ENCODE measurements at places on chromosomes 2 and 18. TPM values are rescaled to one million over a fixed set of nuclear protein-coding genes. Genes with fewer than 3 reads are reported as not detected.

Gene CGREF1
- 1.5 TPM for total RNA-seq

Gene FSHR
- total RNA-seq: not detected

Gene LRRC30
- not detected for total RNA-seq

Gene GLI2
- 6.2 TPM for total RNA-seq

Gene FAHD2B
- total RNA-seq: 5.9 TPM

Gene LYG2
- total RNA-seq: not detected

Gene SAG
- not detected for total RNA-seq

Gene KYNU
- 1.0 TPM for total RNA-seq

Gene DSC3
- total RNA-seq: 0.17 TPM

Gene ACOXL
- not detected for total RNA-seq

Gene CNNM4
- total RNA-seq: 4.0 TPM

Gene ADNP2
- total RNA-seq: 11.6 TPM

Gene WDR75
- total RNA-seq: 34.2 TPM

Gene RNU2-63P
- total RNA-seq: not detected

Gene INHBB
- not detected for total RNA-seq

Gene SERPINB13
- total RNA-seq: not detected

Gene C1QL2
- total RNA-seq: not detected

Gene MTIF2
- 15.8 TPM for total RNA-seq

Gene CNOT9
- total RNA-seq: 68.4 TPM

Gene SF3B6
- total RNA-seq: 176 TPM

Gene POU3F3
- under 0.01 TPM for total RNA-seq

Gene PRSS56
- not detected for total RNA-seq

Gene ACVR1C
- not detected for total RNA-seq

Gene ST8SIA5
- not detected for total RNA-seq

Gene TLX2
- 0.34 TPM for total RNA-seq

Gene SH3BP4
- total RNA-seq: 62.1 TPM

Gene REL
- total RNA-seq: 3.2 TPM

Gene NFU1
- total RNA-seq: 32.9 TPM

Gene LONRF2
- under 0.01 TPM for total RNA-seq

Gene SH2D6
- 0.59 TPM for total RNA-seq

Gene PLGLB1
- total RNA-seq: not detected

Gene GPR35
- total RNA-seq: 0.15 TPM

Gene SLC4A3
- total RNA-seq: 1.3 TPM

Gene G6PC2
- not detected for total RNA-seq

Gene GATA6
- total RNA-seq: 9.8 TPM

Gene CREG2
- total RNA-seq: 0.34 TPM

Gene GPAT2
- 2.5 TPM for total RNA-seq

Gene LCT
- total RNA-seq: not detected

Gene KLHL41
- 0.34 TPM for total RNA-seq

Gene BCL2
- total RNA-seq: 3.9 TPM

Gene AGXT
- total RNA-seq: not detected

Gene C2orf68
- total RNA-seq: 12.5 TPM

Gene COLEC12
- total RNA-seq: 14.8 TPM

Gene TACR1
- not detected for total RNA-seq

Gene FMNL2
- 12.6 TPM for total RNA-seq
